ENCODE measurements at places on chromosomes 1 and 21.

GRCh38 chr1:99950486-99950885, 19.3 kb upstream of the SLC35A3 start:
- no peak for DNase-seq

DNA sequence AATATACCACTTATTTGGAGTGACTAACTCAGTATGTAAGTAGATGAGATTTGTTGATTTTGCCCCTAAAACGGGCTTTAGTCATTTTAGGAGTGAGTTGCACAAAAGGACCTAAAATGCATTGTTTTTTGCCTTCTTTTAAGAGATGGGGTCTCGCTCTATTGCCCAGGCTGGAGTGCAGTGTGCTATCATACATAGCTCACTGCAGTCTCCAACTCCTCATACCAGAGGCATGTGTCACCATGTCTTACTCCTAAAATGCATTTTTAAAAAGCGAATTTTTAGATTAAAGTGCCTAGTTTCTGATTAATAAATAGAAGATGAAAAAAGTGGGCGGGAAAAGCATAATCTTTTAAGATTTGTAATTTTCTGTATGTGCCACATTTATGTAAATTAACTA, 11.5 kb upstream of the NEXN start:
- no peak for DNase-seq

DNA sequence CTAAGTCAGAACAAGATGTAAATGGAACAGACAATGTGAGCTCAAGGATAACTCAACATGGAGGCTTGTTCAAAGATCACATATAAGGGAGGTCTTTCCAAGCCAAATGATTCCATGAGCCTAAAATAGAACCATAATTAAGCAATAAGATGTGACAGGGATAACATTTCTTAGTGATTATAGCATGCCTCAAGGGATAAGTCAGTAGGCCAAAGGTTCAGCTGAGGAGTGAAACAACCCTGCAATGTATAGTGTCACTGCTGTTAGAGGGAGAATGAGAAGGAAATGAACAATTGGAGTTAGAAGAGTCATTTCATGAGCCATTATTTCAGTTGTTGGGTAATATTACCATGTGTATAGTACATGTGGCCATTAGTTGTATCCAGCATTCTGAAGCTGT, 25.0 kb downstream of the GORAB start:
- DNase-seq = no peak

- no peak for DNase-seq
Observed at GRCh38 chr1:68438310-68438709, 11.4 kb downstream of the RPE65 start.

GRCh38 chr1:206047271-206047670, 5.7 kb upstream of the RHEX start:
- no peak for DNase-seq

DNA sequence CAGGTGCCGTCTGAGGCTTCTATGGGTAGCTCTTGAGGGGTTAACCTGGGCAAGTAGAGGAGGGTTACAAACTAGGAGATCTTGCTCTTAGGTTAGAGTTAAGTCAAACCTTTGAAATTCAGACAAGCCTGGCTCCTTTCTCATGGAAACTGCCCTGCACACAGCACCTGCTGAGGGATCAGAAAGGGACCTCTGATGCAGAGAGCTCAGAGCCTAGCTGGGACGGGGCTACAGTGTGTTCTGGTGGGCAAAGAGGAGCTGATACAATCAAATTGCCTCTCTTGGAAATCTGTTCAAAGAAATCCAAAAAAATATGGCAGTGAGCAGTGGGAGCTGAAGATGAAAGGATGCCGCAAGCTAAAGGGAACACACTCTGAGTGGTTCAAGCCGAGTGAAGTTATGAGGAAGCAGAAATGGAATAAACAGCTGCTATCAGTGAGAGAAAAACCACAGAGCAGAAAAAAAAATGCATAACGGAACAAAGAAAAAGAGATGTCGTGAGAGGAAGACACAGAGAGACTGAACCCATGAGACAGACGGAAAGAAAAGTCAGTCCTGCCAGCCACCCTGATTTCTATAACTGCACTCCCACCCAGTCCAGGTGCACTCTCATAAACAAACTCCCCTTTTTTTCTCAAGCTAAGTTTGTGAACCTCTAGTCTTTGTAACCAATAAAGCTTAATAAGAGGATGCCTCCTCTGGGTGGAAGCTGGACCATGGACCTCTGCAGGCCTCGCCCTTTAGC, 26.6 kb downstream of the PAFAH2 start:
- no peak for DNase-seq

- no peak for DNase-seq
Observed at GRCh38 chr1:43582162-43582566, 51.5 kb downstream of the PTPRF start.

GRCh38 chr1:218585511-218586184, 240.5 kb downstream of the TGFB2 start:
- no peak for DNase-seq

DNA sequence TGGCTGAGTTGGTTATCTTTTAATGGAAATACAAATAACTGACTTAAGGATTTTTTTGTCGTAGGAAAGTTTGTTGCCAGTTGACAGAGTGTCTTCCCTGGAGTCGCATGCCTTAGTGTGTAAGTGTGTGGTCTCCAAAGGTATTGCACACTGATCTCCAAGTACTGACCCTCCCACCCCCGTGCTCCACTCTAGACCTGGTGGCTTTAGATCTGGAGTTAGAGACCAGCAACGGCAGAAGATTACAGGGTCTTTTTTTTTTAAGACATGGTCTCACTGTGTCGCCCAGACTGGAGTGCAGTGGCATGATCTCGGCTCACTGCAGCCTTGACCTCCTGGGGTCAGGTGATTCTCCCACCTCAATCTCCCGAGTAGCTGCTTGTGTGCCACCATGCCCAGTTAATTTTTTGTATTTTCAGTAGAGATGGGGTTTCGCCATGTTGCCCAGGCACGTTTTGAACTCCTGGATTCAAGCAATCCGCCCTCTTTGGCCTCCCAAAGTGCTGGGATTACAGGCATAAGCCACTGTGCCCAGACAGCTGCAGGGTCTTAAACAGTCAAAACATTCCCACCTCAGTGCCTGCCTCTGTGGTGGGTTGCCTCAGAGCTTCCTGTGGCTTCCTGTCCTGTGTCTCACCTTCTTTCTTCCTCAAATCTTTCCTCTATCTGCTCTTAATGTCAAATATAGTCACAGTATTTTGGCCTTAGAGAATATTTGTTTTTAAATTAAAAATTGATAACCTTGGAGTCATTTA, 6.9 kb downstream of the TRAPPC10 start:
- no peak for DNase-seq

DNA sequence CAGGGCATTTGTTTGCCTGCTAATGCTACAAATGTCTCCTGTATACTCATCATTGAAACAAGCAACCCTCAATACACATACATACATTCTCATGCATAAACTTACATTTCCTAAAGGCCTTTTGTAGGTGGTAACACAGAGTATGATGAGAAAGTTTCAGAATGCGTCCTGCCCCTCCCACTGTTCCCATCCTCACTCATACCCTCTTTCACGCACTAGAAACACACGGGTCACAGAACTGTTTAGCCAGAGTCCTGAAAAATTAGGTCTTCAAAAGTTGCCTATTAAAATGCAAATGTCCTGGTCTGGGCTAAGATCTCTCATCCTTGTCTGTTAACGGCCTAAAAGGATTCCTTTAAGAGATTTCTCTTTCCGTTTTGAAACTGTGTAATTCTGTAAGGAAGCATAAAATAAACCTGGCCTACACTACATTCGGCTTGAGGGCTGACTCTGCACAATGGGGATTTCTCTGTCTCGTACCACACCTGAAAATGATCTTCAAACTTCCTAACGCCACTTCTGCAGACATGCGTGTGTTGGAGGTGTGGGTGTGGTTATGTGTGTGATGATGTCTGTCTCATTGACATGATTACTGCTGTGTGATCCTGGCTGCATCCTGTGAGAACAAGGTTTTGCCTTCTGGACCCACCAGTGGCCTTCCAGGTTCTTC, 5.3 kb upstream of the FCER1A start:
- DNase-seq = no peak

DNA sequence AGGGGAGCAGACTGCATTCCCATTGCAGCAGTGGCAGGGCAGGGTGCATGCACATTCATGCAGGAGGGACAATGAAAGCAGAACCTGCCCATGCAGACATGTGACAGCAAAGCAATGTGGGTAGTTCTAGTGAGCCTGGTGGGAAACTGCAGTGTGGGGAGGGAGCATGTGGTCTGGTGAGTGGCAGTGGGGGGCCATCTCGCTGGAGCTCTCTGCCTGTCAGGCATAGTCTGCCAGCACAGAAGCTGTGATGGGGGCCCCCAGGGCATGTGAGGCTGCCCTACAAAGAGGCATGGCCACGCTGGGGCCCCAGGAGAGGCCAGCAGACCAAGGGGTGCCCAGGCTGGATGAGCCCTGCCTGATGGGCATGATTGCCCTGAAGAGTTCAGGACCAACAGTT, 579.7 kb downstream of the PTPRC start:
- DNase-seq = no peak

- DNase-seq = no peak
Observed at GRCh38 chr1:154624746-154625643, 17.0 kb upstream of the ADAR start.

DNA sequence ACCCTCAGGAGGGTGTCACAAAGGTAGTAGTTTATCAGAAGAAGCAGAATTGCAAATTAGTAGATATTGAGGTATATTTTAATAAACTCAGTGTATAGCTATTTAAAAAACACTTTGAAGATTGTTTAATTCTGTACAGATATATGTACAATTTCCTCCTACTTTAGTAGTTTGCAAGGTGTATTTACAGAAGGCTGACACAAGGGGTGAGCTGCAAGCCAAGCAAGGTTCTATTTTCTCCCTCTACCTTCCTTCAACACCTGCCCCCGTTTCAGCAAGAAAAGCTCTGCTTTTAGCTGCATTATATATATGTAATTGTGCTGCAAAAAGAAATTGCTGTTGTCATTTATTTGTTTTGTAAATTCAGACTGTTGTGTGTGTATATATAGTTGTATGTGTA, 674.2 kb upstream of the PKN2 start:
- DNase-seq = no peak

DNA sequence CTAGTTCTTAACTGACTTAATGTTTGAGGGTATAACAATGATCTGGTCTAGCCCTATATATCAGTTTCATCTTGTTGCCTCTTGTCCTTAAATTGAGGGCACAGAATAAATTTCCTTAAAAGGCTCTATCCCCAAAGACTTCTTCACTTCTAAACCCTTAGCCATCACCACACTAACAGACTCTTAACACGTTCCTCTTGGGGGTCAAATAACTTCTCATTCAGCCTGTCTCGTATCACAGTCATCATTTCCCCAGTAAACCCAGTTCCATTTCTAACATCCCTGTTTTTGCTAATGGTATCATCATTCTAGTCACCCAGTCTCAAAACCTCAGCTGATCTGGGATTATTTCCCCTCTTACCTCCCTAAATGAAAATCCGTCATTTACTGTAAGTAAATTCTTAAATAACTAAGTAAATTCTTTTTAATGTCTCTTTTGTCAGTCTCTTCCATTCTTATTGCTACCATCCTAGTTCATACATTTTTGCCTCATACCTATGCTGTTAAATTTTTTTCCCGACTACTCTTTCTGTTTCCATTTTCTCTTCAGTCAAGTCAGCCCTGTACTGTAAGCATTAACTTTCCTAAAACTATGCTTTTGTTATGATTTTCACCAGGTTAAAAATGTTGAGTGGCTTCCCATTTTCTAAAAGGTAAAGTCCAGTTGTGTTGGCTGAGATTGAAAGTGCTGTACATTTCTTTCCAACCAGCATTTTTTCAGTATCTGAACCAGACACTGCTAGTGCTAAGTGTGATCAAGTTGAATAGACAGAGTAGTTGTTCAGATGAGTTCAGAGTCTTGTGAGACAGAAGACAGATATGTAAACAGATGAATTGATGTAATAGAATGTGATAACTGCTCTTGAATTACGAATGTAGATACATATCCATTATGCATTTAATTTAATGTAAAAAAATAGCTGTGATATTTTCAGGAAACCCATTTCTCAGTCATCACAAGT, 6.9 kb downstream of the CTTNBP2NL start:
- DNase-seq = no peak

DNA sequence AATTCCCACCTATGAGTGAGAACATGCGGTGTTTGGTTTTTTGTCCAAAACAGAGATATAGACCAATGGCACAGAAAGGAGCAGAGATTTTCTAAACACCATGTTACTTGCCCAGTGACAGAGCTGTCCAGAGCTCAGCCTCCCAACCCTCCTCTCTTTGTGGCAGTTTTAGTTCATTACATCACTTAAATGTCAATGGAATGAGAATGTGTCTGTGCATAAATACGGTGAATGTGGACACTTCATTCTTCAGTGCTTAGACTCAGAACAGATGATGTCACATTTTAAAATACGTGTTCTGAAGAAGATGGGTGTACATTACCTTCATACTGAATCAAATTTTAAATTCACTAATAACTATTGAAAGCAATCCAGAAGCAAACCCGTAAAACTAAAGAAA, 374.9 kb downstream of the DSCAM start:
- no peak for DNase-seq

GRCh38 chr1:150567341-150567716, 12.1 kb downstream of the MCL1 start:
- no peak for DNase-seq

DNA sequence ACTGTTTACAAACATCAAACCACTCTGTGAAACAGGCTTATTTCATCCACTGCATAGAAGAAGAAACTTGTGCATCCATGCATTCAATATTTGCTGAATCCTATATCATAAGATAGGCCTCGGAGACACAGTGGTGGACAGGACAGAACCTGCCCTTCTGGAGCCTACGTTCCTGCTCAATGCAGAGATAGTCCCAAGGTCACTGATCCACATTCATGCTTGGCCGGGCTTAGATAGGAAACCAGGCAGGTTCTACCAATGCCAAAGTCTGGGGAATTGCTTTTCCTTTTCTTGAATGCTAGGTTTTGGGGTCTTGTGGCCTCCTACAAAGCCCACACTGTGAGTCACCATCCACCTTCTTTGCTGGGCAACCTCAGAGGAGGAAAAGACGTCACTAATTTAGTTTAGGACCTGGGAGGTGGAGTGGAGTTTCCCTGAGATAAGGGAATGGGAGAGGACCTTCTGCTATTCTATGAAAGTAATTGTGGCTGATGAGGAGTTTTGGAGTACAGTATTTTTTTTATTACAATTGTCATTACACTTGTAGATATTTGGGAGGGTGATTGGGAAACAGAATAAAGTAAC, 99.7 kb upstream of the CD34 start:
- DNase-seq = no peak

GRCh38 chr21:26769613-26770188, 75.5 kb downstream of the ADAMTS1 start:
- no peak for DNase-seq

DNA sequence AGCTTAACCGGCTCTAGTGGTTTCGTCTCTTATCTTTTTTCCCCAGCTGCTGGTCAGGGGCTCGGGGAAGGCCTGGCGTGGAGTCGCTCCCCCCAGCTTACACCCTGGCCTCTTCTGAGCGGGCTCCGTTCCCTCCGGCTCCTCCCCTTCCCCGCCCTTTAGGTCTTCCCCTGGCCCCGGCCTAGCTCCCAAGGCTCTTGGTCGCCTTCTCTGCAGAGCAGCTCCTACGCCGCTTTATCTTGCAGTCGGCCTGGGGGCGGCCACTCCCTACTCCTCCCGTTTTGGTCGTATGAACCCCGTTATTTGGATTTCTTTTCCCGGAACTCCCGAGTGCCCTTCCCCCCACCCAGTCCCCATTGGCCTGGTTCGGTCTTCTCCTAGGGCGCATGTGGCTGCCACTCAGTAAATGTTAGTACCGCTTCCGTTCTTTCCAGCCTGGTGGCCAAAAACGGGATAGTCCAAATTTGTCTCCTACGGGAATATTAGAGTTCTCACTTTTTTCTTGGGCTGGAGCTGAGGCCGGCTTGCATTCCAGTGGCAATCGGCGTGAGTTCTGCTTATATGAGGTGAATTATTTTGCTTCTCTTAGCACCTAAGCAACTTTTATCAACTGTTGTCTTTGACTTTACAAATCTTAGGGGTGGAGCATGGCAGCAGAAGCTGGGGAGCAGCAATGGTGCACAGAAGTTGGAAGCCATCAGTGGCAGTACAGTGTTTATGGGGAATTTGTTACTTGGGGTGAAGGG, 467 bp downstream of the THRAP3 start:
- DNase-seq = peak; percentile 63
